ENCODE measurements at places on chromosomes 2 and 18.

- DNase-seq, result no peak
Observed at GRCh38 chr2:202624133-202624532, 10.6 kb upstream of the FAM117B start.

DNA sequence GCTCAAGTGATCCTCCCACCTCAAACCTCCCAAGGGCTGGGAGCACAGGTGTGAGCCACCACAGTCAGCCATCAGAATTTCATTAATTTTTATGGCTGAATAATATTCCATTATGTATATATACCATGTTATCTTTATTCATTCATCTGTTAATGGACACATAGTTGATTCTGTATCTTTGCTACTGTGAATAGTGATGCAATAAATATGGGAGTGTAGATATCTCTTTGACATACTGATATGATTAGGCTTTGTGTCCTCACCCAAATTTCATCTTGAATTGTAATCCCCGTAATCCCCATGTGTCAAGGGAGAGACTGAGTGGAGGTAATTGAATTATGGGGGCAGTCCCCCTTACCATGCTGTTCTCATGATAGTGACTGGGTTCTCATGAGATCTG, 38.2 kb upstream of the REEP1 start:
- DNase-seq, result no peak

GRCh38 chr18:49071317-49071716, 120.6 kb upstream of the SMAD7 start:
- DNase-seq, result no peak

- DNase-seq, result no peak
Observed at GRCh38 chr2:142134911-142135310, 4.1 kb upstream of the LRP1B start.

DNA sequence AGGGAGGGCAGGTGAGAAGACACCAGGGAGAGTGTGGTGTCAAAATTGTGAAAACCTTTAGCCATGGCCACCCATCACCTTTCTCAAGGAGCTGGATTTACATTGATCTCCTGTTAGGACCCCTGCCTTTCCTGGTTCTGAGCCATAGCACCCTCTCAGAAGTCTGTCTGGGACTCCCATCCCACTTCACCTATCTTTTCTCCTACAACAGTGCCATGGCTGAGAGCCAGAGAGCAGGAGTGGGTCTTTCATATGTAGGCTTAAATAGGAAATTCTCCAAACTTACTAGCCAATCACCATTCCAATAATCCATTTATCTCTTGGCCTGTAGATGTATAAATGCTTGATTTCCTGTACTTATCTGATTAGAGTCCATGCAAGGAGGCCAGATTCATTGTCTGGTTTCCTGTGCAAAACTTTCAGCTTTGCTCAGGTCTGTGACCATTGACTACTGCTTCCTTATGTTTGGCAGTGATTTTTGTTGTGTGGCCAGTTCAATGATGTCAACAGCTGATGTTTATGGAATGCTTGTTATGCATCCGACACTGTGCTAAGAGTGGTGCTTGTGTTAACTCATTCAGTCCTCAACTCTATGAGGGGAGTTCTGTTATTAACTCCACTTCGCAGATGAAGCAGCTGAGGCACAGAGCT, 57.6 kb upstream of the IGFBP5 start:
- no peak for DNase-seq

- no peak for DNase-seq
Observed at GRCh38 chr2:231934441-231935206, 8.4 kb upstream of the NPPC start.

- DNase-seq, result no peak
Observed at GRCh38 chr18:7459851-7460770, 107.0 kb upstream of the PTPRM start.

- no peak for DNase-seq
Observed at GRCh38 chr18:70501358-70501757, 212.5 kb downstream of the SOCS6 start.
